ENCODE measurements at places on chromosomes 16 and 17.

DNA sequence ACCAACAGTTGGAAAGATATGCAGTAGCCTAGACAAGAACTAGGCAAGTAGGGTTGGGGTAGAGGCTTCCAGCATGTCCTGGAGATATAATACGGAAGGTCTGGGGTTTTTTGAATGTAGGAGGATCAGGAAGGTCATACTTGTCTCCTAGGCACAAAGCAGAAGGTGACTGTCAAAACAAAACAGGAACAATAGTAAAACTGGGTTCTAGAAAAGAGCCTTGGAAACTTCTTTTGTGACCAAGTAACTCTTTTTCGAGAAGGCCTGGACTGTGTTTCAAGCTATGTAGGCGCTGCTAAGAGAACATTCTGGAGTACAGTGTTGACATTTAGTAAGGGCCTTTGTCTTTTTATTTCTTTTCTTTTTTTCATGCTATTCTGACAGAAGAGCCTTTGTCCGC, 26.9 kb upstream of the TENT4B start:
- no peak for DNase-seq

GRCh38 chr17:10058921-10059683, 139.3 kb downstream of the GAS7 start:
- DNase-seq, result no peak

GRCh38 chr16:69927056-69927757, 23.9 kb upstream of the CLEC18A start:
- DNase-seq, result no peak

GRCh38 chr17:17511881-17512858, 16.0 kb upstream of the RASD1 start:
- DNase-seq, result no peak

GRCh38 chr17:50816771-50817751, 18.3 kb upstream of the WFIKKN2 start:
- no peak for DNase-seq
